ENCODE measurements at places on chromosomes 12 and 14.
A peak's percentile ranks its signal among the peaks of the same experiment; 100 is the strongest.

DNA sequence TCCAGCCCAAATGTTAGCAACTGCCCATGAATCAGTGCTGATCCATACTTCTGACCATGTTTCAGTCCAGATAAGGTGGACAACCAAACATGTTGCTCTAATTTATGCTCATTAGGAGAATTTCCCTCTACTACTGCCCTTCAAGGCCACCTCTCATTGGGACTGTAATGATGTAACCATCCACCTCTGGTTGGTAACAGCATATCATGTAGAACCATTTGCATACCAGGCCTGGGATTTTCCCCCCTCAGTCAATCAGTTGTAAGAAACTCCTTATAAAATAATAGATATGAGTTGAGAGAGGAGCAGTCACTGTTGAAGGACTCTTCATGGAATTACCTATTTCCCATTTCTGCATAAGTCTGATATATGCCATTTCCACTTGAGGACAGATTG is 17.8 kb upstream of the YAF2 start:
- no peak for ATAC-seq

- no peak for ATAC-seq
Observed at GRCh38 chr12:101809208-101809607, 21.6 kb downstream of the GNPTAB start.

DNA sequence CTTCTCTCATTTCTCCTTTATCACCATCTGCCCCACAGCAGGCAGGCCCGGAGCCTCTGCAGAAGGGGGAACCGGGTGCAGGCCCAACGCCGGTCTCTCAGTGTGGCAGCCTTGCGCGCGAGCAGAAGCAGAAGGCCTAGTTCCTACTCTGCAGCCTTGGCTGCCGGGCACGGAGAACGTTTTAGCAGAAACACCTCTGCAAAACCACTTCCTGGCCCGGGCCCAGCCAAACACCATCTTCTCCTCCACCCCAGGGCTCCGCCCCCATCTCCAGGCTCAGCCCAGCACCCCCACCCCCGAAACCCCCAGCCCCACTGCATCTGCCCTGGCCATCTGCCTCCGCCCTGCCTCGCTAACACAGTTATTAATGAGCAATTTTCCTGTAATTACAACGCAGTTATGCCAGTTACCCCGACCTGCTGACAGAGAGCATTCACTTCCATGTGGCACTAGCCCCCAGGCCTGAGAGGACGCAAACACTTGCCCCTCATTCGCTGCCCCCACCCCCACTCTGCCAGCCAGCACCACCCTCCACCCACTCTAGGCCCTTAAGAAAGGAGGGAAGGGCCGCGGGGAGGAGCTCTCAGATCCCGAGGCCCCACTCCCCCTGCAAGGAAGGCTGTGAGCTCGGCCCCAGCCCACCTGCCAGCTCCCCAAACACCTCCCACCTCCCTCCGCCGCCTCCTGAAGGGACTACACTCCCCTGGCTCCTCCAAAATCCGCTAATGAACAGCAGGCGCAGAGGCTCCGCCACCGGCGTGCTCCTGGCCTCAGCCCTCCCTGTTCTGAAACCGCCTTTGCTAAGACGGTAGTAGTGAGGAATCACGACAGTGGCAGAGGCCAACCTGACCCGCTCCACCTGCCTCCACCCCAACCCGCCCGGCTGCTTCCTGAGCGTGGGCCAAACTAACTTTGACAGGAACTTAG is 44.7 kb upstream of the FBRSL1 start:
- ATAC-seq: no peak

GRCh38 chr12:108833355-108833733 is 24.0 kb downstream of the SSH1 start:
- peak; percentile 66 for ATAC-seq

DNA sequence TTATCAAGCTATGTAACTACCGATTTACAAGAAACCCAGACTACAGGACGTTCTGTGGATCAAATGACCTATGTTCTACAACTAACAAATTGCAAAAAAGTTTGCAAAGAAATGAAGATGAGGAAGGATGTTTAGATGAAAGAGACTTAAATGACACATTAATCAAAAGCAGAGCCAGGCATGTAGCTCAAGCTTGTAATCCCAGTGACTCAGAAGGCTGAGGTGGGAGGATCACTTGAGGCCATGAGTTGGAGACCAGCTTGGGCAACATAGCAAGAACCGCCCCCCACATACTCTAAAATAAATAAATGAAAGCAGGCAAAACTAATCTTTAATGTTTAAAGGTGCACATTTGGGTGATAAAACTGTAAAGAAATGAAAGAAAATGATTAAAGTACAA is 331.9 kb downstream of the BTG1 start:
- ATAC-seq: no peak

DNA sequence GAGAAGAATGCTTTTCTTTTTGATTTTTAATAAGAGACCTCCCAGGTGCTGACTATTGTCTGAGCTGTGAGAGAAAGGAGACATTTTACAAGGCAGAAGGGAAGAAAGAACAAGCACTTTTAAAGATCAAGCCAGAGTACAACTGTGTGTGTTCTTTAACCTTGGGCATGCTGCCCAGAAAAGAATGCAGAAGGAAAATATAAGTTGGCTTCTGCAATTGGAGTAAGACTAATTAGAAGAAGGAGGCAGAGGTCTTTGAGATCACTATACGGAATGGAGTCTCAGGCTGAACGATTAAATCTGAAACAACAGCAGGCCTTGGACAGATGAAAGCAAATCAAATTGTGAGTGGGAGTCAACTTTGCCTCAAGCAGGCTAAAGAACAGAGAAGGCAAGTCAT is 230.5 kb downstream of the ATP23 start:
- no peak for ATAC-seq

DNA sequence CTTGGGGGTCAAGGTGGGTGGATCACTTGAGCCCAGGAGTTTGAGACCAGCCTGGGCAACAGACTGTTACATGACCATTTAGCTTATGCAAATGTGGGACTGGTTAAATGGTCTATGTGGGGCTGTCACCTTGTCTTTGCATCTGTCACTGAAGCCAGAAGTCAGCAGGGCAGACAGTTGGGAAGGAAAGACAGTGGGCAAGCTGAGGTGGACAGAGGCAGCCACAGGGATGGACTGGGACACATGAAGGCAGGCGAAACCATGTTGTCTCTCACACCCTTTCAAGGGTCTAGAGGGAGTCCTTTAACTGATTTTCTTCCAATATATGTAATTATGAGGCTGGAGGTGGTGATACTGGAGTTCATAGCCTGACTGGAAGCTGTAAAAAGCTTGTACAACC is 426.4 kb downstream of the TMEM121 start:
- ATAC-seq: no peak

- ATAC-seq: no peak
Observed at GRCh38 chr14:101444116-101444515, 117.2 kb upstream of the DIO3 start.

- no peak for ATAC-seq
Observed at GRCh38 chr14:68592948-68593556, 199.8 kb downstream of the ZFP36L1 start.

DNA sequence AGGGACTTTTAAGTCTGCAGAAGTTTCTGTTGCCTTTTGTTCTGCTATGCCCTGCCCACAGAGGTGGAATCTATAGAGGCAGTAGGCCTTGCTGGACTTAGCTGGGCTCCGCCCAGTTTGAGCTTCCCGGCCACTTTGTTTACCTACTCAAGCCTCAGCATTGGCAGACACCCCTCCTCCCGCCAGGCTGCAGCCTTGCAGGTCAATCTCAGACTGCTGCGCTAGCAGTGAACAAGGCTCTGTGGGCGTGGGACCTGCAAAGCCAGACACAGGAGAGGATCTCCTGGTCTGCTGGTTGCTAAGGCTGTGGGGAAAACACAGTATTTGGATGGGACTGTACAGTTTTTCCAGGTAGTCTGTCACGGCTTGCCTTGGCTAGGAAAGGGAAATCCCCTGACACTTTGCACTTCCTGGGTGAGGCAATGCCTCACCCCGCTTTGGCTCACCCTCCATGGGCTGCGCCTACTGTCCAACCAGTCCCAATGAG is 43.7 kb downstream of the CCDC59 start:
- ATAC-seq: no peak

DNA sequence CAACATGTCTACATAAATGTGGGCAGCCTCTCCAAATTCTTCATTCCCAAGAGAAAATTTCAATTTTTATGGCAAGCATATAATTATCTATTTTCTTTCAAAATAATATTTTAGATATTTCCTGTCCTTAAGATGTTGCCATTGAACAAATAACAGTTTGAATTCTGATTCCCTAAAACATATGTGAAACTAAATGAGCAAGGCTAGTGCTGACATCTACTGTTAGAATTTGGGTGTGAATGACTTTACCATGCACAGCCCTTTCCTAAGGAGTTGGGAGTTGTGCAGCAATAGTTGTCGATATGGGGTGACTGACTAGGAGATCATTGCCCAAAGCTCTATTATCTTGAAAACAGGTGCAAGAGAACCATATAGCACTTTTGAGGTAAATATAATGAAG is 108.2 kb upstream of the SLC38A4 start:
- no peak for ATAC-seq

DNA sequence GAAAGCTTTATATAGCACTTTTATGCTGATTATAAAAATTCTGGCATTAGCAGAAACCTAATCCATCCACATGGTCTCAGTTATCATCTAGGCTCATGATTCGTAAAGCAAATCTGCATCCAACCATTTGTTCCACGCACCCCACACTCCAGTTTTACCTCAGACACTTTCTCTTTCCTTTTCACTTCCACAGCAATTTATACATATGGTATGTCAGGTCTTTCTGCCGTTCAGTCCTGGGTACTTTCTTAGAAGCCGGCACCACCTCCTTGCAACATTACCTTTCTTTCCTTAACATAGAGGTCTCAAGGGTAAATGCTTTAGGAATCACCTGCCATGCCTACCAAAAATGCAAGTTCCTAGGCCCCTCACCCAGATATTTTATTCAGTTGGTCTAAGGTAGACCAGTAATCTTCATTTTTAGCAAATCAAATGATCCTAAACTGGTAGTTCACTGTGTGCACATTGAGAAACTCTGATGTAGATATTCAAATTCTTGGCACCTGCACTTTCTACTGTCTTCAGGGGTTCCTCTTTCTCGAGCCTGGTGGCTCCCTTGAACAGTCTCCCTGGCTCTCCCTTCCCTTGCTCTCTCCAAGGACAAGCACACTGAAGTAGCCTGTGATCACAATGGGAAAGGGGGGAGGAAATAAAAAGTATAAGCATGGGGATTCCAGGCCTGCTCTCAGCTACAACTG is 2.8 kb upstream of the KRAS start:
- no peak for ATAC-seq

DNA sequence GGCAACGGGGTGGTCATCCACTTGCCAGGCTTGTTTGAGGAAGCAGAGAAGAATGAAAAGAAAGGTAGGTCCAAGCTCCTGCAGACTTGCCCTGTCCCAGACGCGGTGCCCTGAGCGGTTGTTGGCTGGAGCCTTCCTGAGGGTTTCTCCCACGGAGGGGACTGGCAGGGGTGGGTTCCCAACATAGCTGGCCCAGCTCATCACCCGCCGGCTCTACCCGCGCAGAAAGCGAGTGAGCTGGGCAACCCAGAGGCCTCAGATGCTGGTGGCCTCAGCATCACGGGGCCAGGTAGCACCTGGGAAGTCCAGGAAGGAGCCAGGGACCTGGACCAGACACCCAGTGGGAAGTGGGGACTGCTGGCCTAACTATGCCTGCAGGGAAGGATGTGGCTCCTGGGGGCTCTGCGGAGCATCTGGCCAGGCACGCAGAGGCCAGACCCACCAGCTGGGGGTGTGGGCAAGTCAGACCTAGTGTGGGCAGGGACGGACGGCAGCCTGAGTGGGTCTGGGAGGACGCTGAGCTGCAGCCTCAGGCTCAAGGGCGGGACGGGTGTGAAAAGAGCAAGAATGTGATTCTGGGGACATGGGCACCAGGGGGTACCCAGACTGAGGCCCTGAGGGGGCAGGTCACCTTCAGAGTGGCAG is 14.4 kb upstream of the SIVA1 start:
- ATAC-seq: no peak

- ATAC-seq: no peak
Observed at GRCh38 chr14:87233266-87233665, 759.7 kb downstream of the GALC start.

DNA sequence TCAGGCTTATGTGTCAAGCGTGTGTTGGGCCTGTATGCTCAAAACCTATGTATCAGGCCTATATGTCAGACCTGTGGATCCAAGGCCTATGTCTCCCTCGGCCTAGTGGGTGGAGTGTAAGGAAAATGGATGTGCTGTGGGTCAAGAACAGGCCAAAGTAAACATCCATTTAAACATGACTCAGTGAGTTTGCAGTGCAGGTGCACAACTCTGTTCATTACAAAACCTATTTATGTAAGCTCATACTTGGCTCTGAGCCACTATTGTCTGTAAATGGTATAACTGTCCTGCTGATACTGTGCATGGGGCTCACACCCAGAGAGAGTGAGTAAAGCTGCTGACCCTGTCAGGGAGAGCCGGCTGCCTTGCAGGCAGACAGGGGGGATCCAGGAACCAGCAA is 249.7 kb upstream of the AVPR1A start:
- ATAC-seq: peak; percentile 22

- ATAC-seq: no peak
Observed at GRCh38 chr14:50381008-50381407, 15.7 kb downstream of the CDKL1 start.

GRCh38 chr14:53780051-53780555 is 176.5 kb downstream of the BMP4 start:
- no peak for ATAC-seq

Measured in gastroesophageal sphincter (tissue), 4 donors.